ENCODE measurements at places on chromosomes 5 and 9.
A peak's percentile ranks its signal among the peaks of the same experiment; 100 is the strongest.

DNA sequence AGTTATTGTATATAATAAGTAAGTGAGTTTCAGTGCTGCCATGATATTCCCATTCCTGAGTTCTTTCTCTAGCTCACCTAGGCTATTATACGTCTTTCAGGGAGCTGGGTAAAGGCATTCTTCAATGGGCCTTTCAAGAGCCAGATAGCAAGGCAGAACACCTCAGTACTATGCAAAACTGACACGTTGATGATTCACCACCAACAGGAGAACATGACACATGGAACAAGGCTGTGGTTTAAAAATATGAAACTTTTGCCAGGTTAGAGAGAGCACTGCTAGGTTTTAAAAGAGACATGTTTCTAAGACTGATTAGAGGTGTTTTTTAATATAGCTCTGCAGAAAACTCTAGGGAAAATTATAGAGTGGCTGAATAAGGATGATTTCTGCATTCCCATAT lies 95.9 kb downstream of the UGCG start:
- no peak for DNase-seq

GRCh38 chr9:128203024-128203706 lies at the start of gene DNM1:
Gene DNM1 (plus strand): TSS chr9:128203379. CDS start chr9:128203471, 92 bp downstream.
- peak; percentile 71 for DNase-seq

- no peak for DNase-seq
These were observed 145.4 kb downstream of the SYK start for GRCh38 chr9:90946982-90947381.

- no peak for DNase-seq
These were observed 10.5 kb downstream of the ECM2 start for GRCh38 chr9:92525306-92525705.

DNA sequence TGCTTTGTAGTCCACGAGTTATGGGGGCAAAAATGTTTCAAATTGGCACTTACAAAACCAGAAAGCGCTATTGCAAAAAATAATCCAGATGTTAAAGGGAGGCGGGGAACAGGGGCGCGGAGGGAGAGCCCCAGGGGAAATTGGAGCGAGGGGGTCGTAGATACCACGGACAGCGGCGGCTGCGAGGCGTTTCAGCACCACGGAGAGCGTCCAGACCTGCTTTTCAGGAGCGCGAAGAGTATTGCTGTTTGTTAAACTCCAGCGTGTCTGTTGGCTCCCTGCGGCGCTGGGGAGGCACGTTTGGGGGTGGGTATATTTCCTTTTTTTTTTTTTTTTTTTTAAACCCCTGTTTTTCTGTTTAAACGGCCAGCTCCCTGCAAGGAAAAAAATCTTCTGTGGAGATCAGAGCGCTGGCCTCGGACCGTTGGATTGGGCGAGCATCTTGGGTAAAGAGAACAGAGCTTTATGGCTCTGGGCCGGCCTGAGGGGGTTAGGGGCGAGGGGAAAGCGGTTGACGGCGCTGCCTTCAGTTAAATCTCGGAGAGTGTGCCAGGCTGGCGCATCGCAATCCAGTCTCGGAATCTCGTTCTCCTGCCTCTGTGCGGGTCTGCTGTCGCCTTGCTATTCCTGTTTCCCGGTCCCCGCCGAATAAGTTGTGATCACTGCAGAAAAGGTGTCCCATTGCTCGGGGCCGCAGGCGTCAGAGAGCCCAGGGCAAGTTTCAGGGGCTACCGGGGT lies at the start of gene GLRA1:
GLRA1 (minus strand) TSS at position 288 of the 738 bp plus-strand sequence. CDS start 302 bp downstream, outside the sequence.
- peak; percentile 43 for DNase-seq

GRCh38 chr9:110918316-110919049 lies 119.8 kb downstream of the LPAR1 start:
- no peak for DNase-seq

- DNase-seq: no peak
These were observed 49.6 kb downstream of the NIPAL4 start for GRCh38 chr5:157509587-157509986.

- DNase-seq: no peak
These were observed 1038.8 kb upstream of the ARRDC3 start for GRCh38 chr5:92421942-92422341.

GRCh38 chr5:166349046-166349445 lies 1942.4 kb upstream of the WWC1 start:
- DNase-seq: no peak

GRCh38 chr5:170293273-170293672 lies 4.3 kb downstream of the LCP2 start:
- DNase-seq: peak; percentile 78

DNA sequence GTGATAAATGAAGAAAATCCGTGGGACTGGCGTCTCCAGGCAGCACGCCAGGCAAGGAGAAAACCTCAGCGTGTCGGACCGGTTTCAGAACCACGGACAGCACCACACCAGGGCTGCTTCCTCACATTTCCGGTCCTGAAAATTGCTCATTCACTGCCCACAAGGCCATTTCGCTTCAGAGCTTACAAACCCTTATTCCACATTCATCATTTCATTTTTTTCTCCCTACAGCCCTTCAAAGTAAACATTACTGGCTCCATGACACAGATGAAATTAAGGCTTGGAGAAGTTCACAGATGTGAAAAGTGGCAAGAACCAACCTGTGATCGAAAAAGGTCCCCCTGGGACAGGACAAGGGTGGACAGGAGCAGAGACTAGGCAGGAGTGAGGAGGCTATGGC lies 1.5 kb upstream of the GPRIN1 start:
- DNase-seq: peak; percentile 47

DNA sequence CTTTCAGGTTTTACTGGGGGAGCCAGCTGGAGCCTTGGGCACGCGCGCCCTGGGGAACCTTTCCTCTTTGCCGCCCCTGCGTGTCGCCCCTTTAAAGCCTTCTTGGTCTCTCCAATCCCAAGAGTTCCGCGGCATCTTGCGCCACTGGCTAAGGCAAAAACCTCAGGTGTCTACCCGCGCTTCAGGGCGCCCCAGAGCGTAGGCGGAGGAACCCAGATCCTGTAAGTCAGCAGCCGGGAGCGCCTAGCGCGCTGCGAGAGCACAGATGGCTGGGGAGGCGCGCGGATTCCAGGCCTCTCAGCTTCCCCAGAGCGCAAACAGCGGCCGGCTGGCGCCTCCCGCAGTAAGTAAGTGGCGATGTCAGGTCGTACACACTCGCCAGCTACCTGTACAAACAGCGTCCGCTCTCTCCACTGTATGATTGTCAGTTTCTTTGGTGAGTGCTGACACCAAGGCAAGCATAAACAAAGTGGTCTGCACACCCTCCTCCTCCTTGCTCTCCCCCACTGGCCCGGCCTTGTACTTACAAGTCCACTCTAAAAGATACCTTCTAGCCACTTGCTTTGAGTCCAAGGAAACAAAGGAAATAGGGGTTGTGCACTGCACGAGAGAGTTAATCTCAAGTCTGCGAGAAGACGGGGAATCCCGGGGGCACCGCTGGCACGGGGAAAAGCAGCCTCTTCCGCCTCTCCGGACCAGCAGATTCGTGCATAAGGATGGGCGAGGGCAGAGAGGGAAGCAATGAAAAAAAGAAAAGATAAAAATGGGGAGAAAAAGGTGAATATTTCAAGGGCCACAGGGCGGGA lies 2.9 kb downstream of the HTR1A start:
- no peak for DNase-seq

DNA sequence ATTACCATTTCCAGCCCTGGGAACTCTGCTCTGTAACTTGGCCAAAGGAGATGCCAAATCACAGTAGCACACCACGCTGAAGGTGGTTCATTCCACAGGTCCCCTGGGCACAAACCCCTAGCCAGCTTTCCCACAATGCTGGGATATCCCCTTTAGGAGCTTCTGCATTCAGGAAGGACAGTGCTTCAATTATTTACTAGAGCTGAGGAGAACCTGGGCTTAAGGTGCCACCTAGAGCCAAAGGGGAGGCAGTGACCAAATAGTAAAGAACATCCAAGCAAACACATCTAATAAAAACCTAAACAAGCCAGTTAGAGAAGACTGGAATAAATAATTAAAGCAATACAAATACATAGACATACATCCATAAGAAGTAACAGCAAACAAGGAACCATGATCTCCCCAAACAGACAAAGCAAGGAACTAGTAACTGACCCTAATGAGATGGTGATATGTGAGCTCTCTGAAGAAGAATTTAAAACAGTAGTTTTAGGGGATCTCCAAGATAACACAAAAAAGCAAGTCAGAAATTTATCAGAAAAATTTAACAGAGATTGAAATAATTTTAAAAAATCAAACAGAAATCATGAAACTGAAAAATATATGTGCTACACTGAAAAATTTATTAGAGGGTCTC lies 14.6 kb downstream of the KIF4B start:
- DNase-seq: no peak

- no peak for DNase-seq
These were observed 1865.3 kb upstream of the ACO1 start for GRCh38 chr9:30519166-30519565.

- DNase-seq: peak; percentile 34
These were observed 669.9 kb downstream of the PTPRD start for GRCh38 chr9:9942764-9943424.

DNA sequence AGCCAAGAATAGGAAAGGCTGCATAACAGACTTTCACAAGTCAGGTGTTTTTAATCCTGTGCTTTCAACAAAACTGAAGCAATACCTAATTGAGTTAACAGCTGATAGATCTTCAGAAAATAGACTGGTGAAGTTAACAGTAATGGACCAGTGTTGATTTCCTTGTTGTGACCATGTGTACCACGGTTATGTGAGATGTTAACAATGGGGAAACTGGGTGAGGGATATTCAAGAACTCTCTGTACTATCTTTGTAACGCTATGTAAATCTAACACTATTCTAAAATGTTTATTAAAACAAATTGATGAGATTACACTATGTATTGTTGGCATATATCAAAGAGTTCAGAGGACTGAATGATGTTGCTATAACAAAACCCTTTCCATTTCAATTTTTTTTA lies 36.9 kb downstream of the MACROH2A1 start:
- no peak for DNase-seq

- no peak for DNase-seq
These were observed 297.8 kb downstream of the EPB41L4A start for GRCh38 chr5:112121258-112121657.

- DNase-seq: no peak
These were observed 15.9 kb downstream of the ANXA1 start for GRCh38 chr9:73167614-73168013.

DNA sequence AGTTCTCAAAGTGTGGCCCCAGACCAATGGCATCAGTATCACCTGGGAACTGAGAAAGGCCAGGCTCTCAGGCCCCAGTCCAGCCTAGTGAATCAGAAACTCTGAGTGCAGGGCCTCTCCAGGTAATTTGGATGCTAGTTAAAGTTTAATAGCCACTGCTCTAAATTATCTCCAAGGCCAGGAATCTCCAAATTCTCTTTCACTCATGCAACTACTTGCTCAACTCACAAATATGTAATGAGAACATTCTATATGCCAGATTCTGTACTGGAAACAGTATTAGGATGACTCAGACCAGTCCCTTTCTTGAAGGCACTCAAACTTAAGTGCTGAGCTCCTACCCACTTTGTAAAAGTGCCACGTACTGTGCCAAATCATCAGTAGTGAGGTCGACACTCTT lies 84.6 kb downstream of the PAPPA start:
- no peak for DNase-seq

- DNase-seq: peak; percentile 40
These were observed 26.4 kb downstream of the ZDHHC11B start for GRCh38 chr5:757931-758697.

DNA sequence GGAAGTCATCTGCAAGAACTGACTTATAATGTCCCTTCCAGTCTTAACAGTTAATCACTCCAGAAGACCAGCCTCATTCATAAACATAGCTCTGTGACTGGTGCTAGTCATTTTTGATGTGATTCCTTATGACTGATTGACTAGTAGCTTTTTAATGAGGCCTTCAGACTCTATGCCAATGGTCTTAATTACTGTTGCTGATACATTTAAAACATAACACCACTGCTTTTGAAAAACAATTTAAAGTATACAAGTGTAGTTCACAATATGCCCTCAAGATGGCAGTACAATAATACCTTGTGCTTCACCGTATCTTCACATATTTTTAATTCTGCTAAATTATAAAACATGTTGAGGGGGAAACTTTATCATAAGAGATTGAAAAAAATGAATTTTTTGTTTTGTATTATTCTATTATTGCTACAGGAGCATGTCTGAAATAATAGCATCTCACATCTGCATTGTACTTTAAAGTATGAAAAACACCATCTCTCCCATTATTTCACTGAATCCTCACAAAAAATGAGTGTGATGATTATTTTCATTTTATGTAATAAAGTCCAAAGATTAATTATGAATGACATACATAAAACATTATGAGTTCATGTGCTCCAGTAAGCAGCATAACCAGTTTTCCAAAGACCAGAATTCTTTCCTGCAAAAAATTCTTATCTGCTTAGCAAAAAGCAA lies 55.2 kb upstream of the SHISAL2B start:
- peak; percentile 49 for DNase-seq

- DNase-seq: no peak
These were observed 2.8 kb upstream of the RUSC2 start for GRCh38 chr9:35487081-35487480.
